AG08395 (cell line): ENCODE measurements at places on chromosomes 2 and 18.

GRCh38 chr2:215880970-215881369 is 132.4 kb downstream of the MREG start:
- no peak for DNase-seq

DNA sequence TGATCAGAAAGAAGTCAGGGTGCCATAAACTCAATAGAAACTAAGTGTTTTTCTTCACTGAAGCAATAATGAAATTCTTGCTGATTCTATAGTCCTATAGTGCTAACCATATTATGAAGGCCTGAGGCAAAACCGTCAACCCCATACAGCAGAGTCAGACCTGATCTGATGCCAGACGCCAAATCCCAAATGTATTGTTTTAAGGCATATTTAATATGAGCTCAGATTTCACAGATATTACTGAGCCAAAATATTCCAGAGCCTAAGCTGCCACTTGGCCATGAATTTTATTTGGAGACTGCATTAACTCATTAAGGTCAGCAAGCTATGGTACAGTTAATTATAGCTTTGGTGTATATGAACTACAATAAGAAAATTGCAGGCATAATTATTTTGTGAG is 53.4 kb downstream of the SCN1A start:
- no peak for DNase-seq

- DNase-seq = no peak
Measured at GRCh38 chr18:6728331-6728730, 1.2 kb upstream of the ARHGAP28 start.

DNA sequence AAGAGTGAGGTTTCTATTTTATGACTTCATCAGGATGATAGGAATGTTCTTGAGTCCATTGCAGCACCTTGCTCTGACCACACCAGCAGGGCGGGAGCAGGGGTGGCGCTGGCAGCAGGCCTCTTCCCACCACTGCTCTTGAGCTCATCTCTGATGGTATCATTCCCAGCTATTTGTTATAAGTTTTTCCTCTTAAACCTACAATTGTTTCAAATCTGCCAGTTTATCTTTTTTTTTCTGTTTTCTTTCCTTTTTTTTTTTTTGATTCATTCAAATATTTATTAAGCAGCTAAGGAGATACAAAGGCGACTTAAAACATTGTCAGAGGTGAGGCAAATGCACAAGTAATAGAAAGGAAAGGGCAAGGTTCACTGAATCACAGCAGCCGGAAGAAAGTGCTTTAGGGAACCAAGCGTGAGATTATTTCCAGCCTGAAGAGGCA is 28.7 kb downstream of the NIFK start:
- no peak for DNase-seq

- no peak for DNase-seq
Measured at GRCh38 chr2:201942531-201942930, 91.1 kb upstream of the FZD7 start.

- DNase-seq = no peak
Measured at GRCh38 chr2:199896617-199897016, 14.5 kb upstream of the C2orf69 start.

- DNase-seq = no peak
Measured at GRCh38 chr18:75156831-75157230, 52.1 kb downstream of the PTGR3 start.

DNA sequence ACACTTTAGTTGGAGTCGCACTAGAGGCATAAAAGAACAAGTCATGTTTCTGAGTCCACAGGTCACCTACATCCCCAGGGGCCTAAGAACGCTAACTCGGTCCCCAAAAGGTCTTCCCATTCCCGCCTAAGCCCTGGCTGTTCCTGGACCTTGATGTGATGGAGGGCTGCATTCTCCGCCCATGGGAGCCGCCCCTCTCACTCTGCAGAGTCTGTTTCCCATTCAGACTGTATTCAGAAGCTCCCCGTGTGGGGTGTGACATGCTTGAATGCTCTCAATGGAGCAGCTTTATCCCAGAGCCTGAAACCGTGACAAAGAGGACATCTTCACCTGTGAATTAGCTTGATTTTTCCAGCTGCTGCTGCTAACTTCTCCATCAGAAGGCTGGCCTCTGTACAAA is 319.0 kb upstream of the KLHL29 start:
- DNase-seq = no peak

GRCh38 chr2:195495966-195496365 is 161.1 kb upstream of the SLC39A10 start:
- no peak for DNase-seq

GRCh38 chr2:186407611-186408010 is 78.4 kb upstream of the ZC3H15 start:
- DNase-seq = no peak

- DNase-seq = no peak
Measured at GRCh38 chr2:236747426-236747825, 177.8 kb downstream of the ACKR3 start.

- DNase-seq = peak; percentile 88
Measured at GRCh38 chr2:168545439-168546082, 89.5 kb downstream of the CERS6 start.

GRCh38 chr18:25136416-25137196 is 215.4 kb downstream of the ZNF521 start:
- no peak for DNase-seq

DNA sequence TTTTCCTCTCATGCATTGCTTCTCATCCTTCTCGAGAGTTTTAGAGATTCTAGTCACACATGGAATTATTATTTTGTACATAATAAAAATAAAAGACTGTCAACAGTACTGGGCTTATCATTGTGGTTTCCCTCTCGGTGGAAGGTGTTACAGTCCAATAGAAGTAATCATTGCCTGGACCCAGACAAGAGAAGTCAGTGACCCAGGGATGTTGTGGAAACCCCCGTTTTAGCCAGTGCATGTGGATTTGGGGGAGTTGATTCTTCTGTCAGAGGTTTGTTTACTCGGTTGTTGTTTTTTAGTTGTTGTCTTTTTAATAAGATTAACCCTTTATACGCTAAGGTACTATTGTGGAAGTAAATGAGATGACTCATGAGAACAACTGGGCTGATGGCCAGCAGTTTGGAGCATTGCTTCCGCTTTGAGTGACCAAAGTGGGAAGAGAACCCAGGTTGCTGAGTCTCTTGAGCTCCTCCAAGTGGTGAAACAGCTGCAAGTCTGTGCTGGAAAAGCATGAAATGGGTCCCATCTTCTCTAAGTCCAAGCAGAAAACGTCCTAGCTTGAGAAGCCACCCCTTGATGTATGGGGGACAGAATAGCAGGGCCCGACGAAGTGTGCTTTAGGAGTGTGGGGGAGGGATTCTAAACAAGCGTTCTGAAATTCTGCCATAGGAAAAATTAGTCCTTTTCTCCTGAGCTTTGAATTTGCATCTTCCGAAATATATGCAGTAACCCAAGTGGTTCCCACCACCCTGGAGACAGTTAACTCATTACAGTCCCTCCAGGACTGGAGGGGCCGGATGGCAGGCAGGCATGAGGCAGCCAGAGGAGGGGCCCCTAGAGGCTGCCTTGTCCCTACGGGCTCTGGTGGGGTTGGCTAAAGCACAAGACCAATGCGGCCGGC is 61.8 kb upstream of the GPR45 start:
- DNase-seq = peak; percentile 59
